ENCODE measurements at places on chromosomes 6 and 20.

DNA sequence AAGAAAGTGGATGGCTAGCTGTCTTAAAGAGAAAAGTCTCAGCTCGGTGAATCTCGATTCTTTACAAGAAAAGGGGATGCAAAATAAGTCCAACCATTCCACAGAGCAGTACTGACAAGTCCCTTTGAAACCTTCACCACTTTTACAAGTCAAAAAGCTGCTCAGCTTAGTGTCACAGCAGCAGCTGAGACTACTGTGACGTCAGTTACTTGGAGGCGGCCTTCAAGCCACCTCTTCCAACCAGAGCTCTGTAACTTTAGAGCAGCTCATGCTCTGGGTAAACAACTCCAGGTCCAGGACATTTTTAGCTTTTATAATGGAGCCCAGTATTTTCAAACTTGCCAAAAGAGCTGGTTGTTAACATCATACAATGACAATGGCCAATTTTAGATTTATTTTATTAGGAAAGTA, at the start of gene KIAA0408:
TSS of gene KIAA0408 (minus strand) at position 159 of the 411 bp plus-strand sequence. CDS start 5,408 bp downstream, outside the sequence.
- DNase-seq: peak; percentile 87

DNA sequence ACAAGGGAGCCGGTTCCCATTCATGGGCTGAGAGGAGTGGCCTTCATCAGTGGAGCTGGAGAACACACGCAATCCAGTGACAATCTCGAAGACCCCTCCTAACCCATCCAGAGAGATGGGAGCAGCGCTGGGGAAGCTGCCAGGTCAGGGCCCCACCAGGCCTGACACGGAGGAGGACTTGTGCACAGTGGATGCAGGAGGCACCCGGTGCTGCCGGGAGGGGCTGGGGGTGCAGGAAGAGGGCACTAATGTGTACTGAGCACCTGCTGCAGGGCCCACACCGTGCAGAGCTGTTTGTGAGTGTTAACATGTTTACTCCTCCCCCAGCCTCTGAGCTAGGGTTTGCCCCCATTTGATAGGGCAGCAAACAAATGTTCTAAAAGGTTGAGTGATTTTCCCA, 43.8 kb upstream of the GPR6 start:
- DNase-seq: no peak

DNA sequence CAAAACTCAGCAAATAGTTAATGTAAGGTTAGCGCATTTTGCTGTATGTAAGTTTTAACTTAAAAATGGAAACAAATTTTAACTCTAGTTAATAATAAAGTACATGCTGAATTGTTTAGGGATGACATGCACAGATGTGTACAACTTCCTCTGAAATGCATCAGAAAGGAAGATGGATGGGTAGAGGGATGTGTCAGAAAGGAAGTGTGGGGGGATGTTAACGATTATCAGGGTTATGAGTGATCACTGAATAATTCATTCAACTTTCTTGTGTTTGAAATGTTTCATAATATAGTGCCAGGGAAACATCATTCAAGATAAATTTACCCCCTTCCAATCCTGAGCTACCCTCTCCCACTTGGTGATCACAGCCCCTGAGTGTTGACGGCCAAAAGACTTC, 87.6 kb downstream of the FOXA2 start:
- DNase-seq: no peak

GRCh38 chr20:32355417-32355841, 2.7 kb upstream of the ASXL1 start:
- DNase-seq: no peak

DNA sequence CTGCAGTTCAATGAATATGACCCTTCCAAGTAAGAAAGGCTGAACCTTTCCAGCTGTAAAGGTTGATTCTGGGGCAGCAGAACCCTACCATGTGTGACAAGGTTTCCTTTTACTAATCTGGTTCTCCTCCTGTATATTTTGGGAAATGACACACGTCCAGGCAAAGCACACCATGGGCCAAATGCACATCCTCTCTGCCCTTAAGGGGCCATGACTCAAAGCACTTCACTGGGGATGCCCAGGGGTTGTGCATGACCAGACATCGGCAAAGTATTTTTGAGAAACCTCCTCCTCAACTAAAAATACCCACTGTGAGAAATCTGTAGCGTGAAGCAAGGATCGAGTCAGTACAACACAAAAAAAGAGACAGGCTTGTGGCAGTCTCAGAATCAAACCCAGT, 174.7 kb downstream of the BACH2 start:
- DNase-seq: peak; percentile 52

GRCh38 chr20:57301026-57301425, 28.6 kb upstream of the SPO11 start:
- no peak for DNase-seq

- peak; percentile 99 for DNase-seq
These were observed 828 bp upstream of the DSTN start for GRCh38 chr20:17568972-17569521.

- peak; percentile 21 for DNase-seq
These were observed 39.8 kb downstream of the GMPR start for GRCh38 chr6:16278048-16278724.
